Cardiac muscle cell (in vitro differentiated cells and primary cell): ENCODE measurements at places on chromosomes 6 and 20. TPM values are rescaled to one million over a fixed set of nuclear protein-coding genes. Genes with fewer than 3 reads are reported as not detected.

EPB41L2 gene
- polyA plus RNA-seq = 11.0 and 19.1 TPM in 2 replicates

CST1 gene
- polyA plus RNA-seq = not detected in 2 replicates

TCP11 gene
- 0.54 TPM in 1 of 2 replicates, not detected in the other for polyA plus RNA-seq

ZKSCAN4 gene
- 6.8 and 7.1 TPM in 2 replicates for polyA plus RNA-seq

MTFR2 gene
- 2.0 and 2.5 TPM in 2 replicates for polyA plus RNA-seq

ARFGAP1 gene
- polyA plus RNA-seq = 85.3 and 94.5 TPM in 2 replicates

FABP7 gene
- polyA plus RNA-seq = 1.8 and 6.4 TPM in 2 replicates

ZBTB9 gene
- polyA plus RNA-seq = 9.5 and 11.2 TPM in 2 replicates

RSPO4 gene
- polyA plus RNA-seq = 7.6 and 8.4 TPM in 2 replicates

ZC2HC1B gene
- not detected in 2 replicates for polyA plus RNA-seq
